ENCODE measurements at places on chromosomes 2 and 18.

DNA sequence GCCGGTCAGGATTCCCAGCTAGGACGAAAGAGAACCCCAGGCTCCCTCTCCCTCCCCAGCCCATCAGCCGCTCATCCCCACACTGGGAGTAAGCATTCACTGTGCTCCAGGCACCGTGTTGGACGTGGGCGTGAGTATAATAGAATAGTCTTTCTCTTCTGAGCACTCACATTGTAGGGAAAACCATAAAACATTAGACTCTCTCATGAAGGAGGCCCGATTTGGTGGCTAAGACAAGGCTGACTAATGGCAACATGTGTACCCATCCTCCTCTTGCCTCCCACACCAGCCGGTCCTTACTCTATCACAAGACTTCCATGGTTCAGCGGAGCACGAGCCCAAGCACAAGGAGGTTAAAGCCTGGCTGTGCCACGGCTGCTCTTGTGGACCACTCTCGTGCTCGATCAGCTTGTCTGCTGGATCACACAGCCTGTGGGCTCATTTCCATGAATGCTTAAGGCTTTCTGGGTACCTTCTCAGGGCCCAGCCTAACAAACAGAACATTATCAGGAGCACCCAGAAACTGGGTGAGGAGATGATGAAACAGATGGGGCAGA is 540.9 kb upstream of the RAB6C start:
- no peak for DNase-seq

GRCh38 chr2:199543606-199544172 is 86.0 kb upstream of the SATB2 start:
- no peak for DNase-seq

DNA sequence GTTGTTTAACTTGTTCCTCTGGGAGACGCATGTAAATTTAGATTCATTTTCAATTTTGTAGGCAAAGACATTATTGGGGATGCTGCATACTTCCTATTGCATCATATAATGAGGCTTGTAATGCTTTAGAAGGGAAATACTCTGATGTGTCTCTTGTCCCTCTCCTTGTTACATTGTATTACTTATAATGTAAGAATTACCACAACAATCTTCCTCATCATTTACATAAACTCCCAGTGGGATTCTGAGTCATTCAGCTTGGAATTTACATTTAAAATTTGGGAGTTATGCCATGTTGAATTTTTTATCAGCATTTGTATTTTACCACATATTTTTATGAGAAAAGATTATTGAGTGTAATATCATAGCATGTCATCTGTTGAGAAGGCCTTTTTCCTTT is 963.4 kb upstream of the NRXN1 start:
- DNase-seq: peak; percentile 41

DNA sequence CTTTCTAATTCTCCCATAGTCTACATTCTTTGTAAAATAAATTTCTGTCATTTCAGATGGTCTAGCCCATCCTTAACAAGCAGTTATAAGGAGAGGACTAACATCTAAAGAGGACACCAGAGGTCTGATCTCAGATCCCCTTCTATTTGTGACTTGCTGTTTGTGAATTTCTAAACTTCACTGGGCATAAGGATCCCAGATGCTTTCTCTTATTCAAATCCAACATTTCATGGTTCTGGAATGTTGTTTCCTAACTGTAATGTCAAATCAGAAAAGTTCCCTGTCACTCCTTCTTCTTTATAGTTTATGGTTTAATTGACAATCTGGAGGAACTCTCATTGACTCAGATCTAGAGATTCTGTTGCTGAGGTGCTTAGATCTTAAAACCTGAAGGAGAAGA is 430.2 kb downstream of the MEIS1 start:
- no peak for DNase-seq

- DNase-seq: no peak
These were observed 26.5 kb downstream of the STEAP3 start for GRCh38 chr2:119249855-119250717.

- DNase-seq: no peak
These were observed 119.6 kb downstream of the QPCT start for GRCh38 chr2:37464067-37464466.

- no peak for DNase-seq
These were observed 37.1 kb upstream of the ASAP2 start for GRCh38 chr2:9169349-9170107.
